ENCODE measurements at places on chromosomes 3 and 15. TPM values are rescaled to one million over a fixed set of nuclear protein-coding genes. Genes with fewer than 3 reads are reported as not detected.

LDHAL6B gene
- not detected for total RNA-seq

STIMATE gene
- 13.6 TPM for total RNA-seq

TICRR gene
- total RNA-seq: 3.2 TPM

UBA7 gene
- total RNA-seq: 36.3 TPM

GRIP2 gene
- total RNA-seq: 0.35 TPM

HHATL gene
- not detected for total RNA-seq

MASP1 gene
- total RNA-seq: 52.5 TPM

SLC6A11 gene
- not detected for total RNA-seq

PTH1R gene
- total RNA-seq: 1.6 TPM

KLHL6 gene
- total RNA-seq: not detected

CTXND1 gene
- not detected for total RNA-seq

COL6A5 gene
- total RNA-seq: not detected

SLC12A8 gene
- 21.9 TPM for total RNA-seq

CACNA1D gene
- not detected for total RNA-seq

CYP19A1 gene
- total RNA-seq: not detected

FBLN2 gene
- 16.1 TPM for total RNA-seq

Measured in myometrial cell (primary cell).